NCI-H524 treated with DMSO at 0.1 percent for 48 hours (cell line): ENCODE measurements at places on chromosomes 11 and 22.

DNA sequence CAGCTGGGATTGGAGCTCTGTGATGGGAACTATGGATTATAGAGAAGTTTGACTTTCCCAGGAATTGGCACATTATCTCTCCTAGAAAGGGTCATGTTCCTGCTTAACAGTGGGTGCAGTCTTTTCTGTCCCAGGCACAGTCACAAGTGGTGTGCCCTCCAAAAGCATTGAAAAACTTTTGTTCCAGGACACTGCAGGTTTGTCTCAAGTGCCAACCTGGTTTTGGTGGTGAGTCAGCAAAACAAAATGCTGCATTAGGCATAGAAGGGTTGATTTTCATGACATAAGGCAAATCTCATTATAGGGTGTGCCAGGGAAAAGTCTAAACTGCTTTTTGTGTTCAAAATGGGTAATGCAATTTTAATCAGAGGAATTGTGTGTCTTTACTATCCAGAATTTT, 4.9 kb downstream of the HTATIP2 start:
- DNase-seq: no peak

GRCh38 chr22:48175721-48176120, 1413.3 kb downstream of the TBC1D22A start:
- DNase-seq: no peak

- DNase-seq: no peak
Observed at GRCh38 chr22:39309881-39310714, 9.3 kb downstream of the RPL3 start.

- no peak for DNase-seq
Observed at GRCh38 chr22:17047656-17048055, 37.1 kb upstream of the IL17RA start.

- DNase-seq: no peak
Observed at GRCh38 chr11:1158681-1159487, 1.1 kb downstream of the MUC5AC start.

DNA sequence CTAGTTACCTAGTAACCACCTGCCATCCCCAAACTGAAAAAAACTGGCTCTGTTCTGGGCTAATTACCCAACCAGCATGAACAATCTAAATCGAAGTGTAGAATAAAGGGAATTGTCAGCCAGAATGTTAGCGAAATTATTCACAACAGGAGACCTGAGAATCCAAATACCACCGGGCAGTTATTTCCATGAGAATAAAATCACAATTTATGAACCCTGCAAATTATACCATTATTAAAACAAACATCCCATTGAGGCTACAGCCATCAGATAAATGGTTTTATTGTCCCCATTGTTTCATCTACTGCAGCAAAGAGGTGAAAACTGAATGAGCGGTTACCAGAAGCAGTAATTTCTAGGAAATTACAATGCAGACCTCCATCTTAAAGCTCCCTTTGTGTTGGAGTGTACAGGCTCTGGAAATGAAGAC, 21.7 kb downstream of the FAM168A start:
- DNase-seq: no peak

- peak; percentile 15 for DNase-seq
Observed at GRCh38 chr22:27876684-27877083, 42.4 kb downstream of the PITPNB start.

GRCh38 chr22:19614536-19614863, 90.3 kb upstream of the CLDN5 start:
- no peak for DNase-seq

DNA sequence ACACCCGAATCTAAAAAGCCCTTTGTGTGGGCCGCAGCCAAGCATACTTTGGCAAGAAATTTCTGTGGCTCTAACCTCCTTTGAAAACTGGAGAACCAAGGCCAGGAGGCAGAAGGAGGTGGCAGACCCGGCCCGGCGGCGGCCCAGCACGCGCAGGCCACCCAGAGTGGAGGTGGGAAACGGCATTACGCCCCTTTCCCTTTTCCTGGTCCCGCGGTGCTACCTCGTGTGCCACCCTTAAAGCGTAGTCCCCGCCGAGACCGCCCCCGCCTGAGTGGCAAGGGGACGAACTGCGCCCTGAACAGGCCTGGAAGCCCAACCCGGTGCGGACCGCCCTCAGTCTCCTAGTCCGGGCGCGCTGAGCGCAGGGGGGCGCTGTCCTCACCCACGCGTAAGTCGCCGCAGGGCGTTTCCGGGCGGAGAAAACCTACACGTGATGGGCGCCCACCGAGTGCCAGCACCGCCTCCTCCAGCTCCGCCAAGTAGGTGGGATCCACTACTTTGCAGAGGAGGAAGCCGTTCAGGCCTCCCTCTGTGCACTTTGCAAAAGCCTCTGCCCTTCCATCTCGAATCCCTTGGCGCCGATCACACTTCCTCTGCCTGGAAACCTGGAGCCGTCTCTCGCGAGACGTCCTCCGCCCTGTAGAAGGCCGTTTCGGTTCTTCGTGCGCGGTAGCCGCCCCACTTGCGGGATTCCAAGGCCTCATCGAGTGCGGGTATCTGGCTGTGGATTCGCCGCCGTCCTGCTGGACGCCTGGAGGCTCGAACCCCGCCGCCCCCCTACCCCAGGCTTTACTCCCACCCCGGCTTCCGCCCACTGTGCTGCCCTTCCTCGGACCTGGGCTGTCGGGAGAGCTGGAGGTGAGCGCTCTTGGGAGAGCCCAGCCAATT, at the start of gene ACCS:
ACCS (plus strand) TSS at position 430 of the 891 bp plus-strand sequence. CDS start 1,358 bp downstream, outside the sequence.
- DNase-seq: no peak

GRCh38 chr11:67699521-67699920, 25.1 kb upstream of the ALDH3B2 start:
- no peak for DNase-seq

DNA sequence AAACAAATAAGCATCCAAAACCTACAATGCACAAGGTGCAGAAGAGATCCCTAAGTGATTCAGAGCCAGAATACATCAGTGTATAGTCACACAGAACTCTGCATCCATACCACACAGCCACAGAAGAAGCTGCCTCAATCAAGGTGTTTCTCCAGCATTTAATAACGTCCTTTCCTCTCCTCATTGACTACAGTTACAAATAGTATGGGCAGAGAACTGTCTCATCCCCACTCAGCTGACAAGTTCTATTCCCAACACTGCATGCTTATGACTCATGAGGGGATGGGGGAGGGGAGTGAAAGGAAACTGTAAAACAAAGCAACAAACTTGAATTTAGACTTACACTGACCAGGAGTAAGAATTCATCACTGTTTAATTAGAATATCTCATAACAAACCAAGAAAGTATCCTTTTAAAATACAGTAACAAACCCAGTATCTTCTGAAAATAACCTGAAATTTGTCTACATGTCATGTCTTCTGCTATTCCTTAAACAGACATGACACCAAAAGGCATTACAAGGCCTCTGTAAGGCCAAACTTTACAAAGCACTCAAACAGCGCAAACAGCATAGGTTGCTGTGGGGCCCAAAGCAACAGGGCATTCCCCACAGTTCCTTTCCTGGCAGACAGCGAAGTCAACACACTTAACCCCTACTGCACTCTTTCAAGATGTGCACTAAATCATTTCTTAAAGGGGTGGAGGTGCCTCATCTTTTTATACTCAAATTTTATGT, 29.3 kb downstream of the CELF1 start:
- no peak for DNase-seq

GRCh38 chr11:132858223-132858622, 674.1 kb downstream of the OPCML start:
- DNase-seq: peak; percentile 6

GRCh38 chr22:35368386-35368785, 12.5 kb upstream of the HMOX1 start:
- DNase-seq: no peak

GRCh38 chr11:95456714-95457491, 225.9 kb upstream of the SESN3 start:
- no peak for DNase-seq

DNA sequence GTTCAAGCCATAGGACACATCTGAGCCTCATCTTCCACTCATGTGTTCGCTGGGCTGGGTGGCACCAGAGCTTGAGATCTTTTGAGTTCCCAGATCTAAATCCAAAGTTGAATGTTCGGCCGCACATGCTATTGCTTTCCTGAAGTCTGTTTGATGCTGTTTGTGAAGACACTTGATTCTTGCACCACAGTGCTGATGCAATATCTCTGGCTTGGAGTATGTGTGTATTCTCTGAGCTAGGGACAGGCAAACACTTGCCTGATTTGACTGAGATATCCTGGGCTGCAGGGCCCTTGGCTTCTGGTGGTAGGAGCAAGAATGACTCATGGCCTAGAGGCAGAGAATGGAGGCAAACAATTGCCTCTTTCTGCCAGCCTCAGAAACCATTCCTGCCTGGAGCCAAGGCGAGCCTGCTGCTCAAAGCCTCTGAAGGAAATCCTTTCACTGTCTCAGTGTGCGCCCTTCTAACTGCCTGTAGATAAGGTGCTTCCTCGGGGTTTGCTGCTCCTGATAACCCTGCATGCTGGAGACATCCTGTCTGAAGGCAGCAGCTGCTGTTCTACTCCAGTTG, 73.0 kb downstream of the CYB5R2 start:
- no peak for DNase-seq

DNA sequence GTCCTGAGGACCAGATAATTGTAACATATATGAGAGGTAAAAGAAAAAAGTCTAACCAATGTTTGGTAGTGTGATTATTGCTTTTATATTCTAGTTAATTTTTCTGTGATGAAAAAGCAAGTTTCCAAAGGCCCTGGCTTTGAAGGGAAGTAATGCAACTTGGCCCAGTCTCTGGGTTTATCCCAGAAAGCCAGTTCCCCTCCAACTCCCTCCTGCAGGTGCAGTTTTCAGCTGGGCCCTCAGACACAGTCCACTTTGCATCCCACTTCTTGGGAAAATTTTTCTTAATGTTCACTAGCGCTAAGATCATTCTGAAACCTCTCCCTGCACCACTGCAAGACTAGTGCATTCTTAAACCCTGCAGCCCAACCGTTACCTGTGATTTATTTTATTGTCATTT, 586.8 kb downstream of the NTM start:
- DNase-seq: no peak

GRCh38 chr11:94089341-94089740, 39.3 kb upstream of the PANX1 start:
- no peak for DNase-seq

GRCh38 chr11:45663486-45664375, 1.7 kb downstream of the CHST1 start:
- DNase-seq: no peak

DNA sequence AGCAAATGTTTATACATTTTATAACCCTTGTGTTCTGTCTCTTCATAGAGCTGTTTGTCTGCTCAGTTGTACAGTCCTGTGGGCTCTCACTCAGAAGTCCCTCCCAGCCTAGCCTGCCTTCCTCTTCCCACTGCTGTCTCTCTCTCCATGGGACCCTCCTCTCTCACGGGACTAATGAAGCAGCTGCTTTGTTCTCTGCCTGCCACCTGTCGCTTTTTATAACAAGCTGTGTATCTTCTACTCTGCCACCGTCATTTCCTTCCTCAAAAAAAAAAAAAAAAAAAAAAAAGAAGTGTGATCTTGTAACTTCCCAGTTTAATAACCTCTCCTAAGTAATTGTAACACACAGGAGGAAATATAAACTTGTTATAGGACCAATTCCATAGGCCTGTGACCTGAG, 92.2 kb upstream of the ALKBH3 start:
- DNase-seq: no peak

DNA sequence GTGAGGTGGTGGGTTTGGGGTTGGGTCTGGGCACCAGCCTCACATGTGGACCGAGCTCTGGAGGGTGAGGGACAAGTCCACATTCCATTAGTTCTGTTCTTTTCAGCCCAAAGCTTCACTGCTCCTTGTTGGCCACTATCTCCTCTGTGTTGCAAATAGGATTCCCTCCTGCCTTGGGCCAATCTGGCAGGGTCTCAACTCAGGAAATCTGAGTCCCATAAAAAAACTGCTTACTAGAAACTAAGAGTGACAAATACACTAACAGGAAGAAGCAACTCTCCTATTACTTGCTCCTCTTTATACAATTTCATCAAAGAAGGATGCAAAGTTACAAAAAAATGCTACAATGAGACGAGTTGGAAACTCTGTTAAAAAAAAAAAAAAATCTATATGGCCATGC, 66.2 kb upstream of the CSNK1E start:
- DNase-seq: no peak

DNA sequence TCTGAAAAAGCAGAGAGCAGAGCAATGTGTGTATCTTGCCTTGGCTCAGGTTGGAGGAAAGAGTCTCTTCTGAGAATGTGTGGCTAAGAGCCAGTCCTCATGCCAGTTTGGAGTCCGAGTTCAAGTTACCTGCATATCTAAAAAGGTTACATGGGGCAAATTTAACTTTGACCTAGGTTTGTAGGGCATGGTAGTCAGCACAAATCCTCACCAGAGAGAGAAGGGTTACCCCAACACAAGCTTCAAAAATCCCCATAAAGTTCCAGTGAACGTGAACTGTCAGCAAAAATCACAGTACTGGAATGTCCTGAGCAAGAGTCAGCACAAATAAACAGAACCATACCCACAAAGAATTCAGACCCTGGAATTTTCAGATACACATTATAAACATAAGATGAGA, 13.8 kb downstream of the SDHD start:
- no peak for DNase-seq

DNA sequence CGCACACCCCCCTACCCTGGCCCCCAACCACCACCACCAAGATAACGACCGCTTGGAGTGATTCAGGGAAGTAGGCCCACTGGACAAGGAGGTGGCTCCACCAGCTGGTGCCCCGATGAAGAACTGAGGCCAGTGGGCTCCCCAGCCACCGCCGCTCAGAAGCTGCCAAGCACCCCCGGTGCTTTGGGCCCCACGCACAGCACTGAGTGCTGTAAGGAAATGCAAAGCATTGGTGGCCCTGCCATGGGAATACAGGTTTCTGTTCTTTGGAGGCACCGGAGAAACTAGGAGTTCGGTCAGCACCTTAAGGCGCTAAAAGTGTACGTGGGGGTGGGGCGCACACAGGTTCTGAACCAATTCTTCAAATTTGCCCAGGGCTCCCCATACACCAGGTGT, 664 bp upstream of the PRSS23 start:
- no peak for DNase-seq

DNA sequence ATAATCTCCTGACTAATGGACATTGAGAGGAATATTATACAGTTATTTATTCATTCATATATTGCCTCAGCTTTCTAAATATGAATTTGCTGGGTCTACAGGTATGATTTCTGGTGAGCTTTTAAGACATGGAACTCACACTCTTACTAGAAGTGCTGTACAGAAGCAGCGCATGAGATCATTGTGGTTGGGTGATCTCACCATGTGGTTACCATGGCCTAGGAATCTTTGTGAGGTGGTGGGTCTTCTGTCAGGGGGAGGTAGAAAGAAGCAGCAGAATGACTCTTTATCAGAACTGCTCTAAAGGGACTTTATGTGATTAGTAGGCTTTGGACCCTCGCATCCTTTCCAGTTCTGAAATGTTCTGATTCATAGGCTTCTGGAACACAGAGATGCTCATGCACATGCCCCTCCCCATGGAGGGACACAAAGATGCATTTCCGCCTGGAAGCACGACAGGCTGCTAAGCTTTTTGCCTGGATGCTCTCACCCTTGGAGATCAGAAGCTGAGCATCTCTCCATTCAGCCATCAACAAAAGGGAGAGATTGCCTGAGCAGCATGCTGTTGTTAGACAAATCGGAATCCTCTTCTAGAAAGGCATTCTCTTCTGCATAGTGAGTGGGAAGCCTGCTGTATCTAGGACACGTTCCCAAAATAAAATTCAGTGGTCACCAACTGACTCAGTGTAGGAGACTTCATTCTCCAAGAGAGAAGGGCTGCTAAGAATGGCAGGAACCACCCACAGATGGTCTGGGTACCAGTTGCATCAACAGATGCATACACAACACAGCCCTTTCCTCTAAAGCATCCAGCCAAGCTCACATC, 51.3 kb downstream of the KIRREL3 start:
- DNase-seq: no peak

GRCh38 chr11:125951731-125952130, 5.9 kb downstream of the VSIG10L2 start:
- no peak for DNase-seq
